Activated T-helper 2 cell treated with anti-CD3 and anti-CD28 coated beads, Interferon-gamma antibody, Interleukin-2, Interleukin-4, amounts not matched to agents 10 μg/mL and 5 μg/mL and 100 μg/mL, durations not matched to agents 14 hours and 24 hours and 36 hours (primary cell): ENCODE measurements at places on chromosomes 5 and 9. TPM values are rescaled to one million over a fixed set of nuclear protein-coding genes. Genes with fewer than 3 reads are reported as not detected.

Gene TTC33
- total RNA-seq: 29.0 and 29.3 TPM in 2 replicates

Gene CTNND2
- total RNA-seq: not detected in 2 replicates

Gene MARCOL
- total RNA-seq: not detected in 2 replicates

GRCh38 chr5:132463811-132464155 lies 26.8 kb downstream of the IRF1 start:
- peaks cover 43% of the 10 kb centered on the region for H3K36me3 ChIP-seq
- no peak overlapping the region for H3K27ac ChIP-seq
- DNase-seq: no peak
- no peaks in the 10 kb centered on the region for H3K27me3 ChIP-seq
- H3K4me1 ChIP-seq: peaks cover 80% of the 10 kb centered on the region
- H3K4me3 ChIP-seq: no peak overlapping the region

DNA sequence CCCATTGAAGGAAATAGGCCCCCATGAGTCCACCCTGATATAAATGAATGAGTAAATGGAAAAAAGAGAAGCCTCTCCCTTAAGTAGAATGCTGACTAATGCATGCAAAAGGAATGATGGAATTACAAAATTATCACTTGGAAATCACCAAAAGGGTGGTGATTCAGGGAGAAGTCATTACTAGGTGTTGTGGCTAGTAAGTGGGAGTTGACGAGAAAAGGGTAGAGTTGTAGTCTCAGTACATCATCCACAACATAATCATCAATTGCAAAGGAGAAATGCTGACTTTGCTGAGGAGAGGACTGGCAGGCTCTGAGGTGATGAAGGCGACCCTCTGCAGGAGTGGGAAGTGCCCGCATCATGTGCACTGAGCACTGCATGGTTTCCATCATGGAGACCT lies 201.5 kb upstream of the S1PR3 start:
- peaks cover 12% of the 10 kb centered on the region for H3K4me1 ChIP-seq
- H3K27me3 ChIP-seq: peaks cover 3% of the 10 kb centered on the region
- no peaks in the 10 kb centered on the region for H3K36me3 ChIP-seq
- H3K4me3 ChIP-seq: no peak overlapping the region
- DNase-seq: no peak
